ENCODE measurements at places on chromosomes 4 and X. TPM values are rescaled to one million over a fixed set of nuclear protein-coding genes. Genes with fewer than 3 reads are reported as not detected.

Gene PPARGC1A
- total RNA-seq, result 5.2 TPM

Gene RGN
- under 0.01 TPM for total RNA-seq

Gene HERC6
- total RNA-seq, result 92.5 TPM

Gene PASD1
- not detected for total RNA-seq

Gene CCNA2
- 32.7 TPM for total RNA-seq

Gene BTK
- total RNA-seq, result 0.34 TPM

Gene SLC2A9
- 1.00 TPM for total RNA-seq

Gene TCEAL2
- not detected for total RNA-seq

Gene GRSF1
- total RNA-seq, result 105 TPM

Gene EFHC2
- 0.77 TPM for total RNA-seq

Gene VCX3B
- total RNA-seq, result not detected

All from melanocyte of skin (primary cell).